ENCODE measurements at places on chromosomes 16 and 17.
A peak's percentile ranks its signal among the peaks of the same experiment; 100 is the strongest.

DNA sequence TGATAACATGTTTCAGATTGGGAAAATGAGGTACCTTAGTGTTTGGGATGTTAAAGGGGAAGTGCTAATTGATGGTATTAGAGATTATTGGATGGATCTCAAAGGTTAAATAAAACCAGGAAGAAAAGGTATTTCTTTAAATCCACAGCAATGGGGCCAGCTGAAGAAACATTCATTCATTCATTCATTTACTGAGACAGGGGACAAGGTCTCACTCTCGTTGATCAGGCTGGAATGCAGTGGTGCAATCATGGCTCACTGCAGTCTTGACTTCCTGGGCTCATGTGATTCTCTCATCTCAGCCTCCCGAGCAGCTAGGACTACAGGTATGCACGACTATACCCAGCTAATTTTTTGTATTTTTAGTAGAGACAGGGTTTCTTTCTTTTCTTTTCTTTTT lies 19.8 kb downstream of the EARS2 start:
- no peak for DNase-seq

DNA sequence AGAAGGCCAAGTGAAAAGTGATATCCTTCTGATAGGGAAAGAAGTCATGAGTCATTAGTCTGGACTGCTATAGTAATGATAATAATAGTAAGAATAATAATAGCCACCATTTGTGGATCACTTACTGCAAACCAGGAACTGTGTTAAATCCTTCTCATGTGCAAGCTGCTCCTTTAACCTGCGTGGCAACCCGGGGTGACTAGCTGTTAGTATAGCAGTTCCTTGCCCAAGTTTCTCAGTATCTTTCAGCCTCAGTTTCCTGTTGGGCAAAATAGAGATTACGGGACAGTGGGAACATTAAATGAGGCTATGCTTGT lies 129.5 kb downstream of the CDH13 start:
- no peak for DNase-seq

GRCh38 chr17:67431249-67432015 lies 54.4 kb downstream of the PITPNC1 start:
- DNase-seq: no peak

- DNase-seq: peak; percentile 81
Observed at GRCh38 chr16:54921206-54921824, 9.3 kb upstream of the IRX5 start.

- DNase-seq: no peak
Observed at GRCh38 chr16:59164461-59164860, 430.3 kb upstream of the GOT2 start.

DNA sequence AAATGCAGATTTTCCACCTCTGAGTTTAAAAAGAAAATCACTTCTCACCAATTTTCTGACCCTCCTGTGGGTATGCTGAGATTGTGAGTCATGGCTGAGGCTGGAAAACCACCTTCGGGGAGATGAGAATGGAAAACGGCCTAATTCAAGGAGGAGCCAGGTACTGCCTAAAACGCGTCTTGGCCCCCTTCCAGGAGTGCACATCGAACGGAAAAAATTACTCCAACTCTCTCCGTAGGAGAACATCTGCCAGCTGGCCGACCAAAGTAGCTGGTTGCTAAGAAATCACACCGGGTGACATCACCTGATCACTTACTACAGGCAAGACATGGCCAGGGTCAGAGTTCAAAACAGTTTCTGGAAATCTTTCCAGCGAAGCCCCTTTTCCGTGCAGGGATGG lies 107.6 kb downstream of the ZNF423 start:
- DNase-seq: no peak

- DNase-seq: no peak
Observed at GRCh38 chr17:31085563-31085962, 9.2 kb upstream of the NF1 start.

DNA sequence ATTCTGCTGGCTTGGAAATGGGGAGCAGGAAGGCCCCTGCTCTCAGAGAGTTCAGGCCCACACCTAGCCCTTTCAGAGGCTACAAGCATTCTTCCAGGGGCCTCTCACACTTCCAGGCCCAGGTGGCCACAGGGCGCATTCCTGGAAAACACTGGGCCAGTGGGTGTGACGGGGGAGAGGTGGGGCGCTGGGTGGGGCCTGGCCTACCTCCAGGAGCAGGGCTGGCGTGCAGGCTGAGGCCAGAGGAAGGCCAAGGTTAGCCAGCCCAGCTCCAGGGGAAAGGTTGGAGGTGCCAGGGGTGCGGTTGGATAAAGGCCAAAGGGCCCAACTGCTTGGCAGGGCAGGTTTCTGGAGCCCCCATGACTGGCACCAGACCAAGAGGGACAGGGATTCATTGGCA lies 198.2 kb downstream of the MAF start:
- DNase-seq: no peak

GRCh38 chr16:77759821-77760220 lies 28.5 kb upstream of the VAT1L start:
- no peak for DNase-seq

DNA sequence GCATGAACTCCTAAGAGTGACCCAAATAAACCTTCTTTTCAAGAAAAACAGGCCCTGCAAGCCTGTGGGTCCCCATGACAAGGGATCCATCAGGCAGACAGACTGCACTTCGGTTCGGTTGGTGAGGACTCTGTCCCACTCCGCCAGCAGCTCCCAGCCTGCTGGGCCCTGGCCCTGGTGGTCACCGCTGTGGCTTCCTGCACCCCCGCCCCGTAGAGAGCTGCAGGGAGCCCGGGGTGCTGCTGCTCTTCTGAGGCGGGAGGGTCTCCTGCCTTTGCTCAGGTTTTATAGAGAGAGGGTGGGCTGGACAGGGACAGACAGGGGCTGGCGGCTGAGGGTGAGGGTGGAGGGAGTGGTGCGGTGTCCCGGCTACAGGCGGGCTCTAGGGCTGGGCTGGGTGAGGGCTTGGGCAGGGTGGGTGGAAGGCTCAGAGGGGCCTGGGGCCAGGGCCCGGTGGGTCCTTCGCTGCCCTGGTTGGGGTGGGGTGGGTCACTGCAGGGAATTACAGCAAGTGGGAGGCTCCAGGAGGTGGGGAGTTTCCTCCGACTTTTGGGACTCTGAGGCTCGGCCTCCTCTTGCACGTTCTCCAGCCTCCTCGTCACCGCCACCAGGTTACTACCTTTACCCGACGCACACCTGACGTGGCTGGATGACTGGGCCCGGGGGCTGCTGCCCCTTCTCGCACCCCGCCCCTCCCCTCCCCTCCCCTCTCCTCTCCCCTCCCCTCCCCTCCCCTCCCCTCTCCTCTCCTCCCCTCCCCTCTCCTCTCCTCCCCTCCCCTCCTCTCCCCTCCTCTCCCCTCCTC lies 90.2 kb upstream of the CBX4 start:
- no peak for DNase-seq

DNA sequence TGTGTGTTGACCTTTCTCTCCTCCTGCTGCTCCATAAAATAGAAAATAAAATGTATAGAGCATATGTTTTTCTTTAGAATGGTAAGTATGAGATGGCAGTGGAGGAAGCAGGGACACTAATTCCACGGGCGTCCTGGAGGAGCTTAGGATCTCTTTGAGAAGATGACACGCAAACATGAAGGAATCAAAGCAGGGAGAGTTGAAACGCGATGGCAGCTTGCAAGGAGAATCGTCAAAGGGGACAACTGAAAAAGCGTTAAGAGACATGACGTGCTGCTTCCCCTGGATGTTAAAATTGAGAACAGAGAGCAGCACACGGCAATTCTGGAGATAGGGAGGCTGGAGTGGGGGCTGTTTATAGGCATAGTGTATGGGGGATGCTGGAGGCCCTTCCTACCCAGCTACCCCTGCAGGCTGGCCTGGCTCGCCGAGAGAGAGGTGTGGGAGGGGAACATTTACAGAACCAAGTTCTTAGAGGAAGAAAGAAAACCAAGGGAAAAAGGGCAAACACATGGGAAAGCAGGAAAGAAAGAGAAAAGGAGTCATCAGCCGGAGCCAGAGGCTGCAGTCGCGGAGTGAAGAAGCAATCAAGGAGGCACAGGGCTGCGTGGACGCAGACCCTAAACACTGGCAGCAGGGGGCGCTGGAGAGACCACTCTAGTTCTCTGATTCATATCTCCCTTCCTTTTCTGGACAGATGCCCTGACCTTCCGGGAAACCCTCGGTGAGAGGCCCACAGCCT lies 55.8 kb downstream of the MYH13 start:
- DNase-seq: no peak

DNA sequence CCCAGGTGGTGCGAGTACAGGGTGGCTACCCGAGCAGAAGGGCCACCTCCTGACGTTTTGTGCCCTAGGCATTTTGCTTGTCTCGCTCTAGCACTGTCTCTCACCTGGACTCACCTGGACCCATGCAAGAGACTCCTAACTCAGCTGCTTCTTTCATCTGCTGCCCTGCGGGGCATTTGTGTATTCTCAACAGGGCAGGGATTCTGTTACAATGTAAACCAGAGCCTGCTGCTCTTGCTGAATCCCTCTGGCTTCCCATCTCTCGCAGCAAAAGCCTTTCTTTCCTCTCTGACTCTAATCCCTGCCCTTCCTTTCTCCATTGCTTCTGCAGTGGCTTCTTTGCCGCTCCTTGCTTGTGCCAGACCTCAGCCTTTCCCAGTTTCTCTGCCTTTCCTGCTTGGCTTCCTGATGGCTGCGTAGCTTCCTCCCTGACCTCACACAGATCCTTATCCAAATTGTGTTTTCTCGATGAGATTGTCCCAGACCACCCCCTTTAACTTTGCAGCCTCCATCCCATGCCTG lies 10.2 kb downstream of the ARSG start:
- peak; percentile 38 for DNase-seq

GRCh38 chr16:66028510-66029216 lies 337.8 kb upstream of the CDH5 start:
- DNase-seq: no peak

- DNase-seq: no peak
Observed at GRCh38 chr17:56297184-56297583, 143.9 kb downstream of the ANKFN1 start.

- no peak for DNase-seq
Observed at GRCh38 chr17:60269417-60269816, 119.6 kb downstream of the CA4 start.

GRCh38 chr16:67782567-67783352 lies 23.6 kb downstream of the RANBP10 start:
- no peak for DNase-seq

- no peak for DNase-seq
Observed at GRCh38 chr17:36934144-36934691, 3.1 kb upstream of the LHX1 start.
